ENCODE measurements at places on chromosomes 13 and 19. TPM values are rescaled to one million over a fixed set of nuclear protein-coding genes. Genes with fewer than 3 reads are reported as not detected.
A peak's percentile ranks its signal among the peaks of the same experiment; 100 is the strongest.

GRCh38 chr19:1266916-1267476 is 2.1 kb upstream of the CIRBP start:
- DNase-seq: peak; percentile 89

GRCh38 chr19:55172741-55173140 is 6.3 kb upstream of the DNAAF3 start:
- no peak for DNase-seq

DNA sequence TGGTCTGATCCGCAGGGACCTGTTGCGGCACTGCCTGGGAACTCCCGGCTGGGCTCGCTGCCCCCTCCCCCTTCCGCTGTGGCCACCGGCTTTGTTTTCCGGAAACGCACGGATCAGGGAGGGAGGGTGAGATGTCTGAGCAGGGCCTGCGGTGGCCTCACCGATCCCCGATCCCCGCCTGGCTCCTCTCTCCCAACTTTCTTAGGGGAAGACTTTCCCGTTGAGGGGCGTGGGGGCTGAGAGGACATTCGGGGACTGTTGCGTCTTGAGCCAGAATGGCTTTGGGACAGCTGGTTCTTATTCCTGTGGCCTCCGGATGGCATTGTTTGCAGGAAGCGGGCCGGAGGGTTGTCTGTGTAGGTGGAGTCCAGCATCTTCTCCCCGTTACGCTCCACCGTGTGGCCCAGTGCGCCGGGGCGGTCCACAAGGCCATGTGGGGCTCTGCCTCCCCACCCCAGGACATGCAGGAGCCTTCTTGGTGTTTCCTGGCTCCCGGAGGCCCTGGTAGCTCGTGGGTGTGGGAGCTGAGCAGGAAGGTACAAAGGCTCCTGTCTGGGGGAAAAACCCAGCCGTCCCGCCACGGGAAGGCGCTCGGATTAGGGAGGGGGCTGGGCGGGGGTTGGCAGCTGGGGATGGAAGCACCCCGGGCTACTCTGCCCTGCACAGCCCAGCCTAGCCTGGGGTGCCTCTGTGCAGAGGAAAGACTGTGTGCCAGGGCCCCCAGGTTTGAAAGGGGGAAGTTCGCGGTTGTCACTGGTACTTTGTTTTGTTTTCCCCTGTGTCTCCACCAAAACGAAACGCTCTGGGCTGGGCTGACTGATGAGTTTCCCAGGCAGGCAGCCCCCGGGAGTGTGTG is 1.3 kb downstream of the CSNK1G2 start:
- DNase-seq: peak; percentile 70

DNA sequence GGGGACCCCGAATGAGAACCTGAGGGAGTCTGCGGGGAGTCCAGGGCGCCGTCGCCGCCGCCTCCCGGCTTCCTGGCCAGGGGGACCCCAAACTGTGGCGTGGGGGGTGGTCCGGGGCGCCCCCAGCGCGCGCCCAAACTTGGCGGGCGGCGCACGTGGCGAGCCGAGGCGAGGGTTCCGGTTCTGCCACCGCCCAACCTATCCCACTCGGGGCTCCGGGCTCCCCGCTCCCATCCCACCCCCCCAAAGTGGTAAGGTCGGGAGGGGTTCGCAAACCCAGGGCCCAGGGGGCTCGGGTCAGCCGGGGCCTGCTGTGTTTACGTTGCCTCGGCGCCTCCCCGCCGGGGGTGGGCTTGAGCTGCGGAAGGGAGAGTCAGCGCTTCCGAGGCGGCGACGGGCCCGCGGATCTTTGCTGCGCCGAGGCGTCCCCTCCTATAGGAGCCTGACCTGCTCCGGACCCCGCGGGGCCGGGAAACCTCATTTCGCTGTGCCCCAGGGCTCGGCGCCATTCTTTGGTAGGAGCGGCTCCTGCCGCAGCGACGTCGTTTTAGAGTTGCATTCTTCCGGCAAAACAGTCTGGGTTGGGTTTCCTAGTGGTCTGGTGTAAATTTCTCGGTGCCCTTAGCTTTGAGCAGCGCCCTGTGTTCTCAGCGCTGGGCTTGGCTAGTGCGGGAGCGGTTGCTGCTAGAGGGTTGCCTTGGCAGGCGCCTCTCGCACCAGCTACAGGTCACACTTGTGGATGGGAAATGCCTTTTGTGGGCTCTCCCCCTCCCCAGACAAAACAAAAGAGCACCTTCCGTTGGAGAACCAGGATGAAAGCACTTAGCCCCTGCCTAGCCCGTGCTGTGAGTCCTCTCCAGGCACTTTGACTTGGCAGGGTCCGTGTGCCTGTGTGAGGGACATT is 1.2 kb downstream of the DAZAP1 start:
- DNase-seq: peak; percentile 30

DNA sequence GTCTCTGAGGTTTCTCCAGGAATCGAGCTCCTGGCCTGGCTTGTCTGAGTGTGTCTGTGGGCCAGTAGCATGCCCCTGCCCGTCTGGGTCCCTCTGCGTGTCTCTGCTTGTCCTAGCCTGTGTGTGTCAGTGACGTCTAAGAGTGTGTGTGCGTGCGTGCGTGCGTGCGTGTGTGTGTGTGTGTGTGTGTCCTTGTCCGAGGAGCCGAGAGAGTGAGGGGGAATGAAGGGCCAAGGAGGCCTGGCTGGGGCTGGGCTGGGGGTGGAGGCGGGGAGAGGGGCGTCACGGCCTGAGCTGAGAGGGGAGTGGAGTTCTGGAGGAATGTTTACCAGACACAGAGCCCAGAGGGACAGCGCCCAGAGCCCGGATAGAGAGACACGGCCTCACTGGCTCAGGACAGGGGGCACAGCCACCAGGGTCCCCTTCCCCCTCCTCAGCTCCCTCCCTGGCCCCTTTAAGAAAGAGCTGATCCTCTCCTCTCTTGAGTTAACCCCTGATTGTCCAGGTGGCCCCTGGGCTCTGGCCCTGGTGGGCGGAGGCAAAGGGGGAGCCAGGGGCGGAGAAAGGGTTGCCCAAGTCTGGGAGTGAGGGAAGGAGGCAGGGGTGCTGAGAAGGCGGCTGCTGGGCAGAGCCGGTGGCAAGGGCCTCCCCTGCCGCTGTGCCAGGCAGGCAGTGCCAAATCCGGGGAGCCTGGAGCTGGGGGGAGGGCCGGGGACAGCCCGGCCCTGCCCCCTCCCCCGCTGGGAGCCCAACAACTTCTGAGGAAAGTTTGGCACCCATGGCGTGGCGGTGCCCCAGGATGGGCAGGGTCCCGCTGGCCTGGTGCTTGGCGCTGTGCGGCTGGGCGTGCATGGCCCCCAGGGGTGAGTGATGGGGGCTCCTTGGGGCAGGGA is at the start of gene AXL:
TSS of gene AXL (plus strand) at position 609 of the 893 bp plus-strand sequence. CDS start at position 779, 170 bp downstream.
- DNase-seq: peak; percentile 50

TICAM1 gene
- 0.96 TPM for total RNA-seq

DNA sequence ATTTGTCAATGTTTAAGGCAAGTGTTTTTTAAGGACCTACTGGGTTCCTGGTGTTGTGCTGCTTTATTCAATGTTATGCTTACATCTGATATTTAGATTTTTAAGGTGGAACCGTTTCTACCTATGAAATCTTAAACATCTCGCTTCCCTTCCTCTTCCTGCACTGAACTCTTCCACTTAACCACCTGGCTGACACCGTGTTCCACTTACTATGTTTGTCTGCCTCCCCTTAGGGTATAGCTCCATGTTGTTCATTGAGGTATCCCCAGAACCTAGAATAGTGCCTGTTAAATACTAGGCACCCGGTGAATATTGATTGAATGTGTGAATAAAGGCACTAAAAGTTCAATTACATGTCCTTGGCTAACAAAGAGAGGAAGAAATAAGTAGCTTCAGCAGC is 104.9 kb downstream of the RNF17 start:
- no peak for DNase-seq

All from neural crest cell (in vitro differentiated cells).